ENCODE measurements at places on chromosomes 7 and 10. TPM values are rescaled to one million over a fixed set of nuclear protein-coding genes. Genes with fewer than 3 reads are reported as not detected.
A peak's percentile ranks its signal among the peaks of the same experiment; 100 is the strongest.

GRCh38 chr7:3501671-3502070 lies 200.6 kb downstream of the SDK1 start:
- H3K27ac ChIP-seq: no peak overlapping the region
- H3K4me1 ChIP-seq: no peaks in the 10 kb centered on the region
- H3K27me3 ChIP-seq: no peaks in the 10 kb centered on the region
- no peak overlapping the region for H3K4me3 ChIP-seq

GRCh38 chr7:82672078-82672477 lies 228.5 kb upstream of the CACNA2D1 start:
- H3K4me1 ChIP-seq: no peaks in the 10 kb centered on the region
- no peaks in the 10 kb centered on the region for H3K27me3 ChIP-seq
- H3K27ac ChIP-seq: no peak overlapping the region
- no peak for DNase-seq
- no peak overlapping the region for H3K4me3 ChIP-seq
- H3K36me3 ChIP-seq: no peaks in the 10 kb centered on the region

TFEC gene
- polyA plus RNA-seq: 132 TPM

GRCh38 chr10:101235766-101236165 lies 6.5 kb upstream of the LBX1 start:
- no peak overlapping the region for H3K27ac ChIP-seq
- peaks cover 100% of the 10 kb centered on the region for H3K27me3 ChIP-seq
- no peaks in the 10 kb centered on the region for H3K36me3 ChIP-seq
- no peak overlapping the region for H3K4me3 ChIP-seq

GRCh38 chr7:2698581-2699288 lies 10.7 kb downstream of the AMZ1 start:
- no peak overlapping the region for H3K27ac ChIP-seq
- H3K4me1 ChIP-seq: no peaks in the 10 kb centered on the region
- no peaks in the 10 kb centered on the region for H3K27me3 ChIP-seq
- no peak overlapping the region for H3K4me3 ChIP-seq

SPDYE18 gene
- polyA plus RNA-seq: 1.2 TPM

- no peak overlapping the region for H3K4me3 ChIP-seq
- peak; percentile 91 for DNase-seq
- H3K4me1 ChIP-seq: peaks cover 26% of the 10 kb centered on the region
- no peak overlapping the region for H3K27ac ChIP-seq
- no peaks in the 10 kb centered on the region for H3K36me3 ChIP-seq
Observed at GRCh38 chr10:79023240-79024162, 45.3 kb upstream of the ZMIZ1 start.

DNA sequence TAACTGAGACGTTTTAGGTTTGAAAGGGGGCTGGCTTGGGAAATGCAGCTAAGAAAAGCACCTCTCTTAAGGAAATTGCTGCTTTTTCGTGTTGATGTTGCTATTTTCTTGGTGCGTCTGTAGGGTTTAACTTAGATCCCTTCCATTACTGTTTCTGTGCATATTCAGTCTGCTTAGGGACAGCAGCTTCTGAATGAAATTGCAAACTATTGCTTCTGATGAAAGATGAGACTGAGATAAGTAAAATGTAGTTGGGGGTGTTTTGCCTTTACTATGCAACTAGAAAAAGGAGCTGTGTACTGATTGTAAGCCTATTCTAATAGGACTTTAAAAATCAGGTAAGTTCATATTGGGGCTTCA lies 772 bp downstream of the HDAC9 start:
- H3K4me1 ChIP-seq: no peaks in the 10 kb centered on the region
- H3K36me3 ChIP-seq: no peaks in the 10 kb centered on the region
- H3K27me3 ChIP-seq: peaks cover 2% of the 10 kb centered on the region
- no peak for DNase-seq
- peak overlapping the region; percentile 33 for H3K4me3 ChIP-seq
- no peak overlapping the region for H3K27ac ChIP-seq

DNA sequence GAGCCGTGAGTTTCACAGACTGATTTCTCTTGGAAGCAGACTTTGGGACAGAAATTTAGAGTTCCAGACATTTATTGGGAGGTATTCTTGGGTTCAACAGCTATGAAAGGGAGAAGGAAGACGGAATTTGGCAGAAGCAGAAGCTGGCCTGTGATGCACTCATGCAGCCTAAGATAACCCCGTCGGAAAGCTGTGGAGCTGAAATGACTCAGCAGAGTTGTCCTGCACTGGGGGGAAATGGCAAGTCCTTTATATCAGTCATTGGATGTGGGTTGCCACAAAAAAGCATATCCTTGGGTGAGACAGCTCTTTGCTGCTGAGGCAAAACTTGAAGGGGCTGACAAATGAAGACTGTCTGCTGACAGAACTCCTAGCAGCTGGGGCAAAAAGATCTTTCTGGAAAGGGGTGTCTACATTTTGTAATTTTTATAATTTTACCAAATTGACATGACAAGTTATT lies 11.5 kb upstream of the MICU1 start:
- H3K4me1 ChIP-seq: peaks cover 11% of the 10 kb centered on the region
- H3K27ac ChIP-seq: no peak overlapping the region
- H3K4me3 ChIP-seq: no peak overlapping the region
- H3K27me3 ChIP-seq: no peaks in the 10 kb centered on the region
- H3K36me3 ChIP-seq: no peaks in the 10 kb centered on the region

DNA sequence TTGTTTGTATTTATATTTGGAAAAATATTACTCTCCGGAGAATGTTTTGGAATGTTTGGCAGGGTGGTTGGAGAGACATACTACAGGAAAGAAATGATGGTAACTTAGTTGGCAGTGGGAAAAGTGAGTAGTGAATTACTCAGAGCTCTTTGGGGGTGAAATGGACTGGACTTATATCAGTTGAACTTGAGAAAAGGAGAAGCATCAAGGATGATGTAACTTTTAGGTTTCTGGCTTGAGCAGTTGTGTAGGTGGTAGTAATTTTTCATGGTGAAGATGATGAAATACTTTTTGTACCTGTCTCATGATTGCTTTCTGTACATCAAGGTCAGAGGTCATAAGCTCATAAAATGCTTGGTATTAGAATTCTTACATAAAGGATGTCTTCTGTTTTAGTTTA lies 617.2 kb downstream of the AUTS2 start:
- H3K36me3 ChIP-seq: no peaks in the 10 kb centered on the region
- H3K27ac ChIP-seq: no peak overlapping the region
- H3K27me3 ChIP-seq: no peaks in the 10 kb centered on the region
- no peaks in the 10 kb centered on the region for H3K4me1 ChIP-seq
- DNase-seq: peak; percentile 23

DNA sequence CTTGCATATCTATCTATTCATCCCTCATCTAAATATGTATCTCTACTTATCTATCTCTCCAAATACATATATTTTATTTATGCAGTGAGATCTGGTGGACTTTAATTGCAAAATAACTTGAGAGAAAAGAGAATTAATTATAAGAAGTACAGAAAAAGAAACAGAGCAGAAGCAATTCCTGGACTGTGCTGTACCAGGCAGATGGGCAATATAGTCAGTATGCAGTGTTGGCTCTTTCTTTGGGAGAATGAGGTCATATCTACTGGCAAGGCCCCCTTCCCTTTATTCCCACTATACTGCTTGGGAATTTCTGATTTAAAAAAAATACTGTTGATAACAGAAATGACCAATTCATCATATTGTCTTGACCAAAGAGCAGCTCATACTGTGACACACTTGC lies 49.0 kb upstream of the TOMM7 start:
- no peak overlapping the region for H3K27ac ChIP-seq
- H3K36me3 ChIP-seq: no peaks in the 10 kb centered on the region
- H3K4me3 ChIP-seq: no peak overlapping the region
- no peak for DNase-seq

GRCh38 chr10:71736570-71736952 lies 17.0 kb upstream of the C10orf105 start:
- H3K27me3 ChIP-seq: no peaks in the 10 kb centered on the region
- H3K4me3 ChIP-seq: no peak overlapping the region
- DNase-seq: no peak
- H3K4me1 ChIP-seq: peaks cover 14% of the 10 kb centered on the region
- no peaks in the 10 kb centered on the region for H3K36me3 ChIP-seq

DNA sequence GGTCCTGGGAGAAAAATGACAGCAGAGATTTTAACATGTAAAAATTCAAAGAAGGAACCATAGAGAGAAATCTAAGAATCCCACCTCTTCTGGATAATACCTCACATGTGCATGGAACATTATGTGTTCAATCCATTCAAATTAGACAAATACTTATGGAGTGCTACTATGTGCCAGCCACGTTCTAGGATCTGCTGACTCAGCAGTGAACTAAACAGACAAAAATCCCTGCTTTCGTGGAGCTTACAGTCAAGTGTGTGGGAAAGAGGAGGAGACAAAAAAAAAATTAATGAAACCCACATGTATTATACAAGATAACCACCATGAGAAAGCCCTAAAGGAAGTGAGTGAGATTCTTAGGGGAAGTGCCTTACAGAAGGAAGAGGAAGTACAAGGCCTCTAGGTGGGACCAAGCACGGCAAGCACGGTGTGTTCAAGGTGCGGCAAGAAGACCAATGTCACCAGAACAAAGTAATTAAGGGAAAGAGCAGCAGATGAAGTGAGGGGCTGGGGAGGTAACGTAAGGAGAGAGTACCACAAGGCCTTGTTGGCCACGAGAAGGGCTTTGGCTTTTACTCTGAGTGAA lies 71.0 kb downstream of the SLC25A13 start:
- DNase-seq: no peak
- H3K4me3 ChIP-seq: no peak overlapping the region
- no peak overlapping the region for H3K27ac ChIP-seq
- H3K4me1 ChIP-seq: no peaks in the 10 kb centered on the region

DNA sequence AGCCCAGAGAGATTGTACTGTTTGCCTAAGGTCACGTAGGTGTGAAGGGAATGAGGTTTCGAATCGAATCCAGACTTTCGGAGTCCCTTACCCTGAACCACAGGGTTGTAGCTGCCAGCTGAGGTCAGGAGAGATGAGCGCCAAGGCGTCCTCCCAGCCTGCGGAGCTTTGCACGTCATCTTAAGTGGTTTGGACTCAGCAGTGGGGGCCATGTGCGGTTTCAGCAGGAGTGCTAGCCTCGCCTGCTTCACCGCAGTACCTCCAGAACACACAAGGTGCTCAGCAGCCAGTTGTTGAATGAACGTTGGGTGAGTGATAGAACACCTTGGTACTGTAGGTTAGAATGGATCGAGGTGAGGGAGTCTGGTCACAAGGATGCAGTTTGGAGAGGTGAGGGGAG lies 74.9 kb upstream of the PPIF start:
- no peak overlapping the region for H3K4me3 ChIP-seq
- peaks cover 34% of the 10 kb centered on the region for H3K36me3 ChIP-seq
- DNase-seq: no peak
- H3K4me1 ChIP-seq: peaks cover 12% of the 10 kb centered on the region

GRCh38 chr7:135708041-135708440 lies 19.9 kb downstream of the SLC13A4 start:
- no peaks in the 10 kb centered on the region for H3K4me1 ChIP-seq
- no peaks in the 10 kb centered on the region for H3K27me3 ChIP-seq
- DNase-seq: no peak
- H3K4me3 ChIP-seq: no peak overlapping the region

MYO1G gene
- 2.2 TPM for polyA plus RNA-seq

HOXA10 gene
- polyA plus RNA-seq: 0.12 TPM

DNA sequence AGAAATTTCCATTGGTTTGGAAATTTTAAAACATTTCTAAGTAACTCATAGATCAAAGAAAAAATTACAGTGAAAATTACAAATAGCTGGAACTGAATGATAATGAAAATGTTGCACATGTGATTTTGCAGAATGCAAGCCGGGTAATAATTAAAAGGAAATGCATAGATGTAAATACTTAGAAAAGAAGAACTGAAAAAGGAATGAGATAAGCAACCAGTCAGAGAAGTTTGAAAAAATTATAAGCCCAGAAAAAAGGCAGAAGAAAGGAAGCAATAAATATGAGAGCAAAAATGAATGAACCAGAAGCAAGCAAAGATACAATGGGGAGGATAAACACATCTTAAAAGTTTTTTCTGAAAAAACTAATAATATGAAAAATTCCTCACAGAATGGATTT lies 3.2 kb upstream of the TMEM273 start:
- H3K36me3 ChIP-seq: no peaks in the 10 kb centered on the region
- H3K27me3 ChIP-seq: no peaks in the 10 kb centered on the region
- no peak for DNase-seq

TMEM178B gene
- 2.2 TPM for polyA plus RNA-seq

DNA sequence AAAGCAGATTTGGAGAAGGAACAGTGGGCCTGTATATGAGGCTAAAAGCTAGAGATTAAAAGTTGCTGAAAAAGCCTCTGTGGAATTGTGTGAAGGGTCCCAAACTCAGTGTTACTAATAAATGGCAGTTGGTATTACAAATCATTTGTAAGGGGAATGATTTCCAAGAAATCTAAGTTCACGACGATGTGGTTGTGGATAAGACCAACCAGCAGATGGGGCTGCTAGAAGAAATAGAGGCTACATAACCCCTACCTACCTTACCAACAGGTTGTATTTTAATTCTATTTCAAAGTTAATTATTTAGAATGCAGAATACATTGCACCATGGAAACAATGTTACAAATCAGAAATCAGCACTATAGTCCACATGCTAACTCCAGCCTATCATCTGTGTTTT lies 377.1 kb downstream of the HPSE2 start:
- no peaks in the 10 kb centered on the region for H3K4me1 ChIP-seq
- H3K27ac ChIP-seq: no peak overlapping the region
- no peaks in the 10 kb centered on the region for H3K27me3 ChIP-seq
- no peaks in the 10 kb centered on the region for H3K36me3 ChIP-seq

DNA sequence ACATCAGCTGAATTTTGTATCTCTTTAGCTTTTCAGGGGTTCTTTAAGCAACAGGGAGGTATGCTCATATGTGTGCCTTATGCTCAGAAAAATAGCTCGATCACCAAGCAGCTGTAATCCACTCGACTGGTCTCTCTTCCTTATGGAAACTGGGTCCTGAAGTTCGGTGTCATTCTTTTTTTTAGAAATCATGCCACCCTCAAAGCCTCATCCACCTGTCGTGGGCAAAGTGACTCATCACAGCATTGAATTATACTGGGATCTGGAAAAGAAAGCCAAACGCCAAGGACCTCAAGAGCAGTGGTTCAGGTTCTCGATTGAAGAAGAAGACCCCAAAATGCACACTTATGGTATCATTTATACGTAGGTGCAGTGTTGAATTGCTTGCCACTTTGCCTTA lies 83.6 kb downstream of the FANK1 start:
- no peaks in the 10 kb centered on the region for H3K4me1 ChIP-seq
- H3K27me3 ChIP-seq: no peaks in the 10 kb centered on the region
- no peak overlapping the region for H3K4me3 ChIP-seq
- H3K36me3 ChIP-seq: no peaks in the 10 kb centered on the region
- no peak overlapping the region for H3K27ac ChIP-seq
- no peak for DNase-seq

DNA sequence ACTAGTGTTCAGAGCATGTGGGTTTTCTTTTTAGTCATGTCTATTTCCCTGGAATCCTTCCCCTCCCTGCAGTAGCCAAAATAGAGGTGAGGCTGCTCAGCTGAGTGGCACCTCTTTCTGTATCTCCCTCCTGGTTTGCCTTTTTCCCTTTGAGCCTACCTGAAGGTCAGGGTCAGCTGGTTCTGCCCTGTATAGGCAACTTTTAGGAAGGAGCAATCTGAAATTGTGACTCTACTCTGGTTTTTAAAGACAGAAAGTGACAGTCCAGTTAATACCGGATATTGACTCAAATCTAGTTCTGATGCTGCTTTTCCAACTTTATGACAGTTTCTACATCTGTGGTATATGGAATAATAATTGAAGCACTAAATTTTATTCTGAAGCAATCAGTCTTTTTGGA lies 26.0 kb downstream of the CCM2 start:
- H3K4me1 ChIP-seq: no peaks in the 10 kb centered on the region
- no peak overlapping the region for H3K4me3 ChIP-seq
- H3K27ac ChIP-seq: no peak overlapping the region

- no peaks in the 10 kb centered on the region for H3K4me1 ChIP-seq
- no peak for DNase-seq
- no peaks in the 10 kb centered on the region for H3K36me3 ChIP-seq
Observed at GRCh38 chr7:102320601-102321350, 34.1 kb downstream of the SH2B2 start.
